Activated CD4-positive, CD25-positive, alpha-beta regulatory T cell (primary cell): ENCODE measurements at places on chromosomes 3 and 15.

DNA sequence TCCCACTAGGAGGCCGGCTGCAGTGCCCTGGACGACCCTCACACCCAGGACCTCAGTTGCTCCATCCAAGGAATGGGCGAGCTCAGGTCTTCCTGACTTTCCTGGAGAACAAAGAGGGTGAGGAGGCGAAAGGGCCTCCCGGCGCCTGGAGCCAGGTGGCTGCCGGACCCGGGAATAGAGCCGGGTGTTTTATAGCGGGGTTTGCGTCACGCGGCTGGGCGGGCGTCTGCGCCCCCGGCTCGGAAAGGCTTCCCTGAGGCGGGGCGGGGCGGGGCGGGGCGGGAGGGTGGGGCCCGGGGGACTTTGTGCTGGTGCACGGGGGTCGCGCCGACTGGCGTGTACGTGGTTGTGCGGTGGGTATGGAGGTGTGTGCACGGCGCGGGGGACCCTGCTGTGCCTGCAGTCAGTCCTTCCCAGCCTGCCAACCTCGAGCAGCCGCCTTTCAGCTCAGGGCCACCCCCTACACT lies 4.6 kb upstream of the PRKCD start:
- DNase-seq: no peak

GRCh38 chr3:21934591-21934990 lies 183.6 kb upstream of the ZNF385D start:
- DNase-seq: no peak

- no peak for DNase-seq
Observed at GRCh38 chr3:37689645-37690356, 171.9 kb upstream of the CTDSPL start.

DNA sequence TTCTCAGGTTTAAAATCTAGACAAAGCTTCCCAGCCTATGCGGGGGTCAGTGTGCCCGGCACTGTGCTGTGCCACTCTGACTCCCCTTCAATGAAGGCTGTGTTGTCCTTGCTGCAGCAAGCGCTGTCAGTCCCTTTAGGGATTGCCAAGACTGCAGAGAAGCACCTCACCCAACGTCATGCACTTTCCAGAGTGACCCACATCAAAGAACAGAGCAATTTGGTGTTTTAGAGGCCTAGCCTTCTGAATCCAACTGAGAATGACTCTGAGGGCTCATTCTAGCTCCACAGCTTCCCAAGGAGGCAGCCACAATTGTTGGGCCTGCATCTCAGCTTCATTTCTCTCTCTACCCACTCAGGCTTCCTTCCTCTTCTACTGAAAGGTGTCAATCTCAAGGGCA lies 26.4 kb downstream of the SLC9A9 start:
- no peak for DNase-seq

DNA sequence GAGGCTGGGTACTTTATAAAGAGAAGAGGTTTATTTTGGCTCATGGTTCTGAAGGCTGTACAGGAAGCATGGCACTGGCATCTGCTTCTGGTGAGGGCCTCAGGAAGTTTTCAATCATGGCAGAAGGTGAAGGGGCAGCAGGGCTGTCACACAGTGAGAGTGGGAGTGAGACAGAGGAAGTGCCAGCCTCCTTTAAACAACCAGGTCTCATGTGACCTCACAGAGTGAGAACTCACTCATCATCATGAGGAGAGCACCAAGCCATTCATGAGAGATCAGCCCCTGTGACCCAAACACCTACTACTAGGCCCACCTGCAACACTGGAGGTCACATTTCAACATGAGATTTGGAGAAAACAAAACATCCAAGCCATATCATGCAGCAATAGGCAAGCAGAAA lies 9.3 kb upstream of the RFTN1 start:
- no peak for DNase-seq

DNA sequence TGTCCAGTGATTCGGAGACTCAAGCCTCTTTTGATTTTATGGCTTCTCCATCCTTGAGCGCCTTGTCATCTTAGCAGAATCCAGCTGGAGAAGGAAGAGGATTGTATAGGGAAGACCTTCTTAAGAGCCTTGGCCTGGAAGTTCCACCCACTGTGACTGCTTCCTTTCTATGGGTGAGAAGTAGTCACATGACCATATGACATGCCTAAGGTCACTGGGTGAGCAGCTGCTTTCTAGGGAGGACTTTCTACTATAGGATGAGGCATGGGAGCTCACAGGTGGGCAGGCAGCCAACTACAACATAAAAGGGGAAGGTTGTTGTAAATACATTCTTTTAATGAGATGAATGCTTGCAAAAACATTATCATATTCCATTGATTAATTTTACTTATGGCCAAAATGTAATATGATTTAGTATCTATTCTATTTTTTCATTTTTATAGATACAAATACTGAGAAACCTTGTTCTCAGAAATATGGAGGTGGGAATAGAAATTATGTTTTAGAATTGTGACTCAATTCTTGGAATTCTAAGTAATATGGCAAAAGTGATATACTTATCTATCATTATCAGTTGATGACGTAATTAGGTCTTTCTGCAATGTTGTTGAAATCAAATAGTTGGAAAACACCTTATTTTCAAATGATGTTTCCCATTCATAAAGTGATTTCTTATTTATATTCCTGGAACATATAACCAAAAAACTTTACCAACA lies 53.6 kb upstream of the MINAR1 start:
- no peak for DNase-seq

DNA sequence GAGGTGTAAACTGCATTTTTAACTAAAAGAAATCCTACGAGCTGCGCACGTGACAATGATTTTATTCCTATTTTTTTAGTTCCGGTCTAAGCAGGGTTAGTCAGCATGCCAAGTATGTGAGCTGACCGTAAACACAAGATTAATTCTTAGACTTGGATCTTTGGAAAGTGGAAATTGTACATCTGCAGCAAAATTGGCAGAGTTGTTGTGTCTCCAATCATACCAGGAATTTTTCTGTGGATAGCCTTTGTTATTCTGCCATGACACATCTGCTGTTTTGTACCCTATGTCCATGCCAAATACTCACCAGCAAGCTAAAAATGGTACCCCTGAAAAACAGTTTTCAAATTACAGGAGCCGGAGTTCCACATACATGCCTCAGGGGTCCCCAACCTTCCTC lies 562.5 kb downstream of the UNC13C start:
- no peak for DNase-seq

GRCh38 chr3:175913286-175913685 lies 1054.2 kb downstream of the NAALADL2 start:
- DNase-seq: no peak

DNA sequence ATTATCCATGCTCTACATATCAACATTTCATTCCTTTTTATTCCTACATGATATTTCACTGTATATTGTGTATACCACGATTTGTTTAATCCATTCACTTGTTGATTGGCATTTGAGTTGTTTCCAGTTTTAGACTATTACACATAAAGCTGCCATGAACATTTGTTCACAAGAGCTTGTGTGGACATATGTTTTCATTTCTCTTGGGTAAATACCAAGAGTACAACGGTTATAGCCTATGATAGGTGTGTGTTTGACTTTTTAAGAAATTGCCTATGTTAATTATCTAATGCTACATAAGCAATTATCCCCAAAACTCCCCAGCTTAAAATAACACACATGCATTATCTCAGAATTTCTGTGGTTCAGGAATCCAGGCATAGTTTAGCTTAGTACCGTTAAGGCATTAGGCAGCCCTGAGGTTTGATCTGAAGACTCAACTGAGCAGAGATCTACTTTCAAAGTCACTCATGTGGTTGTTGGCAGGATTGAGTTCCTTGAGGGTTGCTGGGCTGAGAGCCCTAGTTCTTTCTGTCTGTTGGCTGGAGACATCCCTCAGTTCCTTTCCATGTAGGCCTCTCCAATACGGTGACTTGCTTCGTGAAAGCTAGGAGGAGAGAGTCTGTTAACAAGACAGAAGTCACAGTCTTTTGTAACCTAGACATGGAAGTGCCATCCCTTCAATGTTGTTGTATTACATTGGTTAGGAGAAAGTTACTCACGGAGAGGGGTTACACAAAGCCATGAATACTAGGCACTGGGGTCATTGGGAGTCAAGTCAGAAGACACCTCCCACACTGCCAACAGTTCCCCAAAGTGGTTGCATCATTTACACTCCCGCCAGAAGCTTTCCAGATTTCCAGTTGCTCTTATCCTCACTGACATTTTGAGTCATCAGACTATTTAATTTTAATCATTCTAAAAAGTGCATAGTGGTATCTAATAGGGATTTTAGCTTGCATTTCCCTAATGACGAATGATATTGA lies 21.0 kb upstream of the PCSK6 start:
- no peak for DNase-seq

DNA sequence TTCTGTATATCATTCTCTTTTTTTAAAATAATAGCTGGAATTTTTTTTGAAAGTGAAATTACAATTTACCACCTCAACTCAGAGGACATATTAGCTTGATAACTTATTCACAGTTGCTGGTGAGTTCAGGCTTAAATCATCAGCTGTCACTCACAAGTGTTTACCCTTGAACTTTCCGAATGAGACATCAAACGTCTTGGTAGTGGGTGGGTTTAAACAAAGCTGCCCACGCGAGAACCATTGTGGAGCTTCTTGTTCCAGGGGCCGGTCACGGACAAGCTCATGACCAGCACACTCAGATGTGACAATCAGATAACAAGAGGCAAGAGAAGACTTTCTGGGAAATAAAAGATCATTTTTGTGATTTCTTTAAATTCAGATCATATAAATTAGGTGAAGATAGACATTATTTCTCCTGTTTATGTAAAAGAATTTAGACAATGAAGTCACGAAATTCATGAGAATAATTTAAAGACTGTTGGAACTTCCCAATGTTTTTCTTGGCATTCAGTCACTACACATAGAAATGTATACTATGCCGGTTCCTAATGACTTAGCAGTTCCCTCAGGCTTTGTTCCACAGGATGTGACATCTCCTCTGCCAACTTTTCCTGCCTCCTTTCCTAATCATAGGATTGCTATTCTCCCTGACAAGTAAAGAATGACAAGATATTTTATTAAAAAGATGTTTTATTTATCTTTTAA lies 29.3 kb downstream of the BTD start:
- no peak for DNase-seq

DNA sequence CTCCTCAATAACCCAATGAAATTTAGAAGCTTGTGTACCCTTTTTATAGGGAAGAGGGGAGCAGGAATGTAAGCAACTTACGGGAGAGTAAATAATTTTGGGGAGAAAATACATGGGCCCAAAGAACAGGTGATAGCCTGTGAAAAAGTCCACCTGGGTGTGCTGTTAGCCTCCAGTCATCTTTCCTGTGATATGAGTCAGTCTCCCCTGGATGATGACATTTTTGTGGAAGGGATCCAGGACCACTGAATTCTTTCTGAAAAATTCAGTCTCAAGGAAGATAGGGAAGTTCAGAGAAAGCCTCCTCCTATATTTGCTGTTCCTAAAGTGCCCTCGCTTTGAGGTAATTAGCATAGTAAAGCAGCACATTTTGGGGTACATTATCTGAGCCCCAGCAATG lies 149.8 kb downstream of the SQOR start:
- no peak for DNase-seq

GRCh38 chr3:108156312-108156853 lies 65.6 kb upstream of the CD47 start:
- DNase-seq: no peak

DNA sequence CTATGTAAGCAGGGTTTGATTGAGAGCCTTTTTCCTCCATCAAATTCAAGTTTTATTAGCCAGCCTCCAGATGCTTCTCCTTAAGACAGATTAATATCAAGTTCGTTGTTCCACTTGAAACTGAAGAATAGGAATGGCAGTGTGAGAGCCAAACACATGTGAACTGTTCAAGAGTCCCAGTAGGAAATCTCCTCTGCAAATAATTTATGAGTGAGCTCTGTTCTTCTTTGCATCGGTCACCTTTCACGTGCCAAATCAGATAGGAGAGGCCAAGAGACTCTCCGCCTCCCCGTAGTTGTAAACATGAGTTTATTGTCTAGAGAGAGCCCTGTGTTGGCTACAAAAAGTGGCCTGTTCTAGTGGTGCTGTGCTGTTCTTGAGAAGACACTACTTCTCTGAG lies 372.1 kb upstream of the NR2F2 start:
- no peak for DNase-seq

DNA sequence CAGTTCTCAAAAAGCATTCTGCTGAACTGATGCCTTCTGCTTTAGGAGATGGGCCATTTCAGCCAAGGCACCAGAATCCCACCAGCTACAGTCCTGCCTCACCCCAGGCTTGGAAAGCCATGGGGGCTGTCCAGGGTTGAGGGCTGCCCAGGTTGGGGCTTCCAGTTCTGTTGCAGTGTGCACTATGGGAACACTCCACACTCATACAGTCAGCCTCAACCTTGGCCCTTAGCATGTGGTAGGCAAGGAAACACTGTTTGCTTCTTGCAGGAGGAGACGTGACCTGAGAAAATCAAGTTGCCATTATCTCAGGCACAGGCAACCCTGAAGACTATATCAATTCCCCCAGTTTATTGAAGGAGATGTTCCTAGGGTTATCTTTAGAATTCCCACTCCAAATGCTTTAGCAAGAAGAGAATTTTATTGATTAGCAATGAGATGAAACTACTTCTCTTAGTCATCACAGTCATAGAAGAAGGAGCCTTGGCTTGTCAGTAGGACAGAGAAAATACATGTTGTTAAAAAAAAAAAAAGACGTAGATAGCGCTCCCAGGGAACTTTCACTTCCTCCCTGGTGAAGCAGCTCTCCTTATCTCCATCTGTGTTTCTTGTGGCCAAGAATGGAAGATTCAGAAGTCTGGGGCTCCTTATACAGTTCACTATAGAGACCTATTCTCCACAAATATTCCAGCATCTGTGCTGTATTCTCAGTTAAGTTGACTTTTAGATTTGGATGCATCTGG lies 38.3 kb upstream of the IL12A start:
- DNase-seq: no peak

GRCh38 chr3:126998728-126999127 lies 15.8 kb downstream of the PLXNA1 start:
- DNase-seq: no peak

DNA sequence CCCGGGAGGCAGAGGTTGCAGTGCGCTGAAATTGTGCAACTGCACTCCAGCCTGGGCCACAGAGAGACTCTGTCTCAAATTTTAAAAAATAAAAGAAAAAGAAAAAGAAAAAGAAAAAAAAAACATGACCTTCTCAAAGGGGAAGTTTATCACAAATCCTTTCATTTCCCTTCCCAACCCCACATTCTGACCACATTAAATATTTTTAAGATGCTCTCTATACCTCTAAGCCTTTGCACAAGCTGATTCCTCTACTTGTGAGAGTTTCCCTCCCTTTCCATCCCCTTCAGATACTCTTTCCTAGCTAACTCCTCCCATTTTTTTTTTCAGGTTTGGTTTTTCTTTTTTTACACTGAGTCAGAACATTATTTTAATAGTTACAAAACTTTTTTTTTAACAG lies 4.0 kb downstream of the HIGD1A start:
- DNase-seq: no peak

GRCh38 chr3:48492461-48493202 lies 11.3 kb downstream of the SHISA5 start:
- no peak for DNase-seq

GRCh38 chr3:45555086-45555591 lies 39.4 kb upstream of the LIMD1 start:
- no peak for DNase-seq

GRCh38 chr3:1591327-1592028 lies 498.7 kb downstream of the CNTN6 start:
- no peak for DNase-seq

GRCh38 chr3:98731720-98732285 lies 31.3 kb upstream of the ST3GAL6 start:
- no peak for DNase-seq
